ENCODE measurements at places on chromosomes 1 and 21.
A peak's percentile ranks its signal among the peaks of the same experiment; 100 is the strongest.

DNA sequence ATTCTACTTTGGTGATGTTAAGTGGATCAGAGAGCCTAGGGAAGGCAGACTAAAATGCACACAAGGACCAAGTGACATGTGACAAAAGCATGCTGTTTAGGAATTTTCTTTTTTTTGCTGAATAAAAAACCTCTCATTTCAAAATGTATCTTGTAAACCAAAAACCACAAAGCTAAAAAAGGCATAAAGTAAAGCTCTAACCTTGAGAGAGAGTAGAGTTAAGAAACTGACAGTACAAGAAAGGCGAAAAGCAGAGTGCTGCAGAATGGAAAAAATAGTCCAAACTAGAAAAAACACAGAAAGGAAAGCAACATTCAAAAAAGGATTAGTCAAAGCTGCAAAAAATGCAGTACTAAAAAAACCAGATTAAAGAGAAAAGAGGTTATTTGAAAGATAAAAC is 76.5 kb downstream of the EPS15 start:
- DNase-seq: peak; percentile 15

GRCh38 chr21:33265664-33266049 is 510 bp upstream of the IL10RB start:
- no peak for DNase-seq

GRCh38 chr1:65022216-65022615 is 55.9 kb upstream of the JAK1 start:
- no peak for DNase-seq

DNA sequence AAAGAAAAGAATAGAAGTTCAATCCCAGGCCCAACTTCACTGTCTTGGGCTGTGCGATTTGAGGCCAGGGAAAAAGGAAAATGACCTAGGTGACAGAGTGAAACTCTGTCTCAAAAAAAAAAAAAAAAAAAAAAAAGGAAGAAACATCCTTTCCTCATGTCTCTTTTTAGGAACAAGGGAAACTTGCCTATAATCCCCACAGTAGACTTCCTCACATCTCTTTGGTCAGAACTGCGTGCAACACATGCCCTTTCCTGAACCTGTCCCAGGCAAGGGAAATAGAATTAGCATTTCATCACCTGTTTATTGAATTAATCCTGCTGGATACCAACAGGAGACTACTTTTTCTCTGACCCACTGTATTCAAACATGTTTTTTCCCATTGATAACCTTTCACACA is 2.3 kb downstream of the DCST1 start:
- no peak for DNase-seq

DNA sequence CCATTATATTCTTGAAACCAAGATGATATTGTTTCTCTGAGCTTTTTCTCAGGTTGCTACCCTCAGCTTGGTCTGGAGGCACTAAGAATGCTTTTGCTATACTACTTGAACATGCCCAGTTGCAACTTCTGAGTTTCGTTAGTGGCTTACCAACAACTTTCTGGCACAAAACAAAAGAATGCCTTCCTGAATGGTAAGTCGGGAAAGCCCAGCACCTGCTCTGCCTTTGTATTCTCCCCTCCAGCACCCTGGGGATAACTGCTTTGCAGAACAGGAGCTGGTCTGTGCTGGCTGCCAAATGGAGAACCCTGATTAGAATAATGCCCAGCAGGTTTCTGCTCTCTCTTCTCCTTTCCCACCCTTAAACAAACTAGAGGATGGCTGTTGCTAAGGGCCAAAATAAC is 149.3 kb downstream of the TGFB2 start:
- no peak for DNase-seq

DNA sequence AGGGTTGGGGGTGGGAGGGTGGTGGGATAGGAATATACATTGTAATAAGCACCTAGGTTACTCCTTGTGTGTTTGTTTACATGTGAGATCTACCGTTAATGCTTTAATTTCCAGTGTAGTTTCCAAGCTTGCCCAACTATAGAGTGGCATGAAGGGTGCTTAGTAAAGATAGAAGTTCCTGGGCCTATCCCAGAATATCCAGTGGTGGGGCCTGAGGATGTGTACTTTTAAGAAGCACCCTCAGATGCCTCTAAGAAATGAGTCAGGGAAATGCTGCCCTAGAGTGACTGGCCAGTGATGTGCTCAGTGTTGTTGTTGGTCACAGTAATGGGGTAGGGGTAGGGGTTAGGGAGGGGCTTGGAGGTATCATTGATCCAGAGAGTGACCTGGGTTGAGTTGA is 141.3 kb downstream of the TSEN15 start:
- no peak for DNase-seq

GRCh38 chr21:15776818-15777217 is 47.0 kb downstream of the USP25 start:
- no peak for DNase-seq

All from Jurkat, Clone E6-1 (cell line).